Upper lobe of right lung (tissue), 1 donor: ENCODE measurements at places on chromosomes 13 and 19.

GRCh38 chr19:2808129-2808941 lies 11.3 kb upstream of the ZNF554 start:
- no peak for DNase-seq

- no peak for DNase-seq
Measured at GRCh38 chr13:21035498-21035897, 25.9 kb downstream of the LATS2 start.

- DNase-seq = no peak
Measured at GRCh38 chr19:51891193-51891747, 3.5 kb upstream of the ZNF577 start.

DNA sequence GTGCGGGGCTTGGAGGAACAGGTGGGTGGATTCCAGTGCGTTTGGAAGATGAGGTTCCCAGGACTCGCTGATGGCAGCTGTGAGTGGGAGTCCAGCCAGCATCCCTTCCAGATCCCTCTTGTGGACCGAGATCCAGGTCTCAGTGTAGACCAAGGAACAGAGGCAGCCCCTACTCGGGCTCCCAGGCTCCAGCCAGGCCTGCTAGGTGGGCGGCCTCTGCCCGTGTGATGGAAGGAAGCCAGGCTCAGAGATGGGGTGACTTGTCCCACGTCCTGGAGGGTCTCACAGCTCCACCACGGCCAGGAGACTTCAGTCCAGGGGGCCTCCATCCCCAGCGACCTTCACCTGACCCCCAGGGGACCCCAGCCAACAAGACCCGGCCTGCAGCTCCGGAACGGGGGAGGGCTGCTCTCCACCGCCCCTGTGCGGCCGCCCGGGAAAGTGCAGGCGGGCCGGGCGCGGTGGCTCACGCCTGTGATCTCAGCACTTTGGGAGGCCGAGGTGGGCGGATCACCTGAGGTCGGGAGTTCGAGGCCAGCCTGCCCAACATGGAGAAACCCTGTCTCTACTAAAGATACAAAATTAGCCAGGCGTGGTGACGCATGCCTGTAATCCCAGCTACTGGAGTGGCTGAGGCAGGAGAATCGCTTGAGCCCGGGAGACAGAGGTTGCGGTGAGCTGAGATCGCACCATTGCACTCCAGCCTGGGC lies 729 bp upstream of the MADCAM1 start:
- DNase-seq = peak; percentile 67

DNA sequence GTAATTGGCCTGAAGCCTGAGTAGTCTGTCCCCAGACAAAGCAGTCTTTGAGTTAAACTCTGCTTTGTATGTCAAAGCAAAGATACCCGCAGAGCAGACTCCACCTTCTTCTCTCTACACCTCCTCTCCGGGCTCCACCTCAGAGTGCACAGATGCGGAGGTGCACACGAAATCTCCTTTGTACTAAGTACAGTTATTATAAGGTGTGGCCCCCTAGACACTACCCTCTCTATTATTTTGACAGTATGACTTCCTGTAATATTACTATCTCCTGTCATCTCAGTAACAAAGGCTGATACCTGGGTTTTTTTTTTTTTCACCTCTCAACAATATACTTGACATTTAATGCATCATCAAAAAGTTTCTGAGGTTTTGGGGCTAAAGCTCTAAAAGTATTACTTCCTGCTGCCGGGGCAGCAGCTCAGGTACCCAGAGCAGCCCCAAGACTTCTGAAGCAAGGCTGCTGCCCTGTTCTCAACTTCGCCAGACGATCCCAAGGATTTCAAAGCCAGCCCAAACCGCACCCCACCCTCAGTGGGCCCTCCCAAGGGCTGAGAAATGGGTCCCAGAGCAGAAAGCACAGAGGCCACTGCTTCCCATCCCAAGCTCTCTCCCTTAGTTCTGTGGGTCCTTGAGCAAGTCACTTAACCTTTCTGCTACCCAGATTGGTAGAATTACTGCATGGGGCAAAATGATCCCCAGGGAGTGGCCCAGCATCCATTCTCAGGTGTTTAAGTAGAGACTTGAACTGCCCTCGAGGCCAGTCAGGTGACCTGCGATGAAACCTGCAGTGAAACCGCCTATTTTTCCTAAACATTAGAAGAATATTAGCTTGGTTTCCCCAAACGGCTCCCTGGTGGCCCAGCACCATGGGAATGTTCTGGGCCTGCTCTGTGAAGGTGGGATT lies 180.6 kb downstream of the FOXO1 start:
- DNase-seq = no peak

DNA sequence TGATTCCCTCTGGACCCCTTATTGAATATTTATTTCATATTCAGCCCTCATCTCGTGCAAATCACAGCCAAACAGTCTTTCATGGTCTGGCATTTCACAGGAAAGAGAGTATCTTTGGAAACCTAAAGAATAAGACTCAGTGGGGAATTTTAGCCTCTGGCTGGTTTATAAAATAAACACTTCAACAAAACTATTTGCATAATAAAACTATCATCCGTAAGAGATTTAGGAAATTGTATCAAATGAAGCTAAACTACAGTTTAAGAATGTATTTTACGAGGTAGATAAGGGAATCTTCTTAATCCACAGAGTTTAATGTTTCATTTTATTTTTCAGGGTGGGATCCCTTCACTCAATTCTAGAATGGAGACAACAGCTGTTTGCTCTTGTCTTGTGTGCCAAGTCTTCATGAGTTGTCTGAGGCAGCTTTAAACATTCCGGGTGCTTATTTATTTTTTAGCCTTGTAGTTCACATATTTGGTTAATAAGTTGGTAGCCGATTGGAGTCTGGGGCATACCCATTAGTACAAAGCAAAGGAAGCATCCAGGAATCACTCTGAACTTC lies 634.4 kb upstream of the KLF12 start:
- no peak for DNase-seq

GRCh38 chr13:42108217-42108616 lies 59.8 kb downstream of the DGKH start:
- no peak for DNase-seq

DNA sequence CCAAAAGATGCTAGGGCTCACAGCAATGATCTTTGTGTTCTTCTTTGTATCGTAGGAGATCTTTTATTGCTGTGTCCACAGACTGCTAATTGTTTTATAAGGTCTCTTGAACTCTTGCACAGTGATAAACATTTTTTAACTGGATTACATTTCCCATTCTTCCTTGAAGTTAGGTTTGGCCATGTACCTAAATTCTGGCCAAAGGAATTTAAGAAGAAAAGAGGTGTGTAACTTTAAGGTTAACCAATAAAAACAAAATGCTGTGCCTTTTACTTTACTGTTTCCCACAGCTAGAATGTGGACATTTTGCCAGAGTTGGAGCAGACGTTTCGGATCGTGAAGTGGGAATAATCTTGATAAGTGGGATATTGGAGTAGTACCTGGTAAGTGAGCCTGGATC lies 82.6 kb upstream of the GPC6 start:
- no peak for DNase-seq

DNA sequence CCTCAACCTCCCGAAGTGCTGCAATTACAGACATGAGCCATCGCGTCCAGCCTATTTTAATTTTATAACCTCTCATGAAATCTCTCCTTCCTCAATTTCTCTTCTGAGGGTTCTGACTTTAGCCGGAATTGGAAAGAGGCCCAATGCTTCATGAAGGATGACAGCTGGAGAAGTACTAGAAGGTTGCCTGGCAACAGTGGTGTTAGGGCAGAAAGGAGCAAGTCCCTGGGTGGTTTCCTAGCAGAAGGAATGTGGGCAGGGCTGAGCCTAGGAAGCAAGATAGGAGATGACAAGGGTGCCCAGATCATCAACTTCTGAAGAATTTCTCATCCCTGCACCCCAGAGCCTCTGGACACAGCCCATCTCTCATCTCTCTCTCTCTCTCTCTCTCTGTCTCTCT lies 25.8 kb downstream of the CACNG6 start:
- DNase-seq = no peak

GRCh38 chr13:110291286-110291685 lies 15.7 kb downstream of the COL4A1 start:
- DNase-seq = no peak
